Esophagus squamous epithelium (tissue), 5 donors: ENCODE measurements at places on chromosomes 1 and 21.

GRCh38 chr1:203278082-203278884 is 27.0 kb upstream of the BTG2 start:
- no peak for DNase-seq

DNA sequence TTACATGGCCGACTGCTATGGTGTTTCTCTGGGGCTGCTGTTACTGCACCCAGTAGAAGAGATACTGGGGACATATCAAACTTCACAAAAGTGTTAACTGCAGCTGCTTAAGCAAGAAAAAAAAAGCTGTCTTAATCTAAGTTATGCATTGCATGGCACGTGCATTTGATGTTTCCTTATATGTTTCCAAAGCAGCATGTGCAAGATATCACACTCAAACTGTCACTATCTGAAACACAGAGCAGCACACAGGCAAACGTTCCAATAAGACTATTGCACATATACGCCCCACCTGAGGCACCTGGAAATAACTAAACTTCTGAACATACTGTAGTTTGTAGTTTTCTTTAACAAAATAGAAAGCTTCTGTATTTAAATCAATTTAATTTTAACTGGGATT is 671.4 kb upstream of the ADGRL2 start:
- no peak for DNase-seq

GRCh38 chr1:18313523-18313922 is 167.2 kb upstream of the KLHDC7A start:
- no peak for DNase-seq

DNA sequence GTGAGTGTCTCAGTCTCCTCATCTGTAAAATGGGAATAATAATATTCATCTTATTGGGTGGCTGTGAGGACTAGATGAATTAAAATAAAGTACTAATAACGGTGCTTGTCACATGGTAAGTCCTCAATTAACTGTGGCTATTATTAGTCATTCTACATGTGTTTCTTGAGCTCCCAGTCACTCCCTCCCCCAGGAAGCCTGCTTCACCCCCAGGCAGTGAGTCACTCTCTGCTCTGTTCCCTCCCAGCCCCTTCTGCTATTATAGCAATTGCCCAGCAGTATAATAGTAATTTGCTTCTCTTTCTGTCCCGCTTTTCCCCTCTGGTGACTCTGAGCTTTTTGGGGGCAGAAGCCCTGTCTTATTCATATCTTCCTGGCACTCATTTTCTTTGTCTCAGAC is 102.0 kb downstream of the BEND5 start:
- no peak for DNase-seq

DNA sequence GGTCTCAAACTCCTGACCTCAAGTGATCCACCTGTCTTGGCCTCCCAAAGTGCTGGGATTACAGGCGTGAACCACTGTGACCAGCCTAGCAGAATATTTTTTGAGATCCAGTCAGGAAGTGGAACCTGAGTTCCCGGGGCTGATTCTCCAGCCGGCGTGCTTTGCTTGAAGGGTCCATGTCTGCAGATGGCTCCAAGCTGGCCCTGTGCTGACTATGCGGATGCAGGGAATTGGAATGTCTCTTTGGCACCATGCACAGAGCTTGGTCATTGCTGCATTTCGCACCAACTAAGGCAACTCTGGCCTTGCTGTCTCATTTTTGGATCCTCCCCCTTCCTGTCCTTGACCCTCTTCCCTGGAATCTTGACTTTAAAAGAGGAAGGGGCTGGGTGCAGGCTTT is 28.1 kb downstream of the ARHGEF10L start:
- DNase-seq, result no peak

DNA sequence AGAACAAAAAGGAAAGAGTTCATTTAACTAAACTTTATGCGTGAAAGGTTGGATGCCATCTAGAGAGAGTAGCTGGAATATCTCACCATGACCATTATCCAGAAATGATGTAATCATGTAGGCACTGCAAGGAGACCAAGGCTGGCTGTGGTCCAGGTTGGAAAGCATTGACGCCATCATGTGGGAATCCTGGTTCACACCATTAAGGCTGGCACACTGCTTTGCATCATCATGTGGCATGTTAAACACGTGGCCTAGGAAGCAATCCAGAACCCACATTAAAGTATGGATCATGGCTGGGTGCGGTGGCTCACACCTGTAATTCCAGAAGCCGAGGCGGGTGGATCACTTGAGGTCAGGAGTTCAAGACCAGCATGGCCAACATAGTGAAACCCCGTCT is 4.3 kb downstream of the ADAMTS1 start:
- no peak for DNase-seq
